ENCODE measurements at places on chromosomes 16 and 17.
A peak's percentile ranks its signal among the peaks of the same experiment; 100 is the strongest.

GRCh38 chr16:4077174-4077649, 39.0 kb downstream of the ADCY9 start:
- no peak for DNase-seq

DNA sequence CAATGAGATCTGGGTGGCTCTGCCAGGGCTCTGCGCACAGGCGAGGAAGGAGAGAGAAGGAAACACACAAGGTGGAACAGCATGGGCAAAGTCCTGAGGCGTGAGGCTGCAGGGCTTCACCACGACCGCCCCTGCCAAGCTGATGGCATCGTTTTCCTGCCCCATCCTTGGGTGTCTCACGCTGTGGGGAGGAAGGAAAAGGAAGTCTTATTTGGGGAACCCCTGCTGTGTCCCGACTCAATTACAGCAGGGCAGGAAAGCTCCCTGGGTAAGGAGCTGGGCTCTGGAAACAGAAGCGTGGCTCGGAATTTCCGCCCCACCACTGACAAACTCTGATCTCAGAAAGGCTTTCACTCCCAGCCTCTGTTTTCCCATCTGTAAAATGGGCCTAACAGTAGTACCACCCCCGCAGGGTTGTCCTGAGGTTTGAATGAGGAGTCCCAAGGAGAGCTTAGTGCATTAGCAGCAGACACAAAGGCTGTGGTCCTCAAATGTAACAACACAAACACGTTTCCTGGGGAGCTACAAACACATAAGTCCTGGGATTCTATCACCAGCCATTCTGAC, 3.2 kb upstream of the CDH5 start:
- DNase-seq = no peak

DNA sequence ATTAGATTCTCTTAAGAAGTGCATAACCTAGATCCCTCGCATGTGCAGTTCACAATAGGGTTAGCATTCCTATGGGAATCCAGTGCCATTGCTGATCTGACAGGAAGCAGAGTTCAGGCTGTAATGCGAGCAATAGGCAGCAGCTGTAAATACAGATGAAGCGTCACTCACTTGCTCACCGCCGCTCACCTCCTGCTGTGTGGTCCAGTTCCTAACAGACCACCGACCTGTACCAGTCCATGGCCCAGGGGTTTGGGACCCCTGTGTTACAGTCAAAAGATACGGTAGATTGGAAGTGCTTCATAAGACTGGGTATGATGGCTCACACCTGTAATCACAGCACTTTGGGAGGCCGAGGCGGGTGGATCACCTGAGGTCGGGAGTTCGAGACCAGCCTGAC, 2.8 kb downstream of the STAT5A start:
- no peak for DNase-seq

DNA sequence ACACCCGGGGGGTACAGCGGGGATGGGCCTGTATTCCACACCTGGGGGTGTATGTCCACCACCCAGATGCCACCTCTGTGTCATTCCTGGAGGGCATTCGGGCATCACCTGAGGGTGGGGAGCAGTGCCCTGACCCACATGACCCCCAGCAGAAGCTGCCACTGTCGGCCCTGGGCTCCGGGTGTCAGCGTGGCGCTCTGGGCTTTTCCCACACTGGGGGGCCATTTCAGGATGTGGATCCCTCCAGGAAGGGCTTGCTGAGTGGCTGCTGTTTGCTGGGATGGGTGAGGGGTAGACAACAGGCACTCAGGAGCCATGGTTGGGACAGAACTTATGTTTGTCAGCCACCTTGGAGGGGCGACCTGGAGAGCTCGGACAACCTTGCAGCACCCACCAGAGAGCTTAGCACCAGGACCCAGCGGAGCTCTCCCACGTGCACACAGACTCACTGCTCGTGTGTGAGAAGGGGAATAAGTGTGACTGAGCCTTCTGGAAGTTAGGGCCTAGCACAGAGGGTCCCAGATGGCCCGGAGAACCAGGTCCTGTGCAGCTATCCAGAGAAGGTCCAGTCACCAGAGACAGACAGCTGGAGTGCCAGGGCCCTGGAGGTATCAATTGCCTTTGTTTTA, 102.7 kb downstream of the METRNL start:
- DNase-seq = no peak

DNA sequence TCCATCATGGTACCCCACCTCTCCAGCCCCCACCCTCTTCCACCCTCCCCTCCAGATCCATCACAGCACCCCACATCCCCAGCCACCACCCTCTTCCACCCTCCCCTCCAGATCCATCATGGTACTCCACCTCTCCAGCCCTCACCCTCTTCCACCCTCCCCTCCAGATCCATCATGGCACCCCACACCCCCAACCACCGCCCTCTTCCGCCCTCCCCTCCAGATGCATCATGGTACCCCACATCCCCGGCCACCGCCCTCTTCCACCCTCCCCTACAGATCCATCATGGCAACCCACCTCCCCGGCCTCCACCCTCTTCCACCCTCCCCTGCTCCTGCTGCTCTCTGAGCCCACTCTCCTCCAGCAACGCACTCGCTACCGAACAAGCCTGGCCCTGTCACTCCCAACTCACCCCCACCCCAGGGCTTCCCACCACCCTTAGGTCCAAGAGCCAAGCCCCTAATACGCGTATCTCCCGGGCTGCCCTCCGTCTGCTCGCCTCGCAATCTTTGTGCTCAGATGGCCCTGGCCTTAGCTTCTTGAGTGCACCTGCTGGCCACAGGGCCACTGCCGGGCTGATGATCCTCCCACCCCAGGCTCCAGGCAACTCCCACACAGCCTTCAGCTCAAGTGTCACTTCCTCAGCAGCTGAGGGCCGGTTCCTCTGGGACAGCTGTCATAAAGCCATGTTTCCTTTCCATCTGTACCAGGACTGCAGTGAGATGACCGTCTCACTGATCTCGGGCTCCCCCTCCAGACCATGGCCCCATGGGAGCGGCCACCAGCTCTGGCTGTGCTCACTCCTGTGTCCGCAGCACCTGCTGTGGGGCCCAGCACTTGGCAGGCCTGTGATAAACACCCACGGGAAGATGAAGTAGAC, 25.5 kb downstream of the KDM8 start:
- DNase-seq = no peak

DNA sequence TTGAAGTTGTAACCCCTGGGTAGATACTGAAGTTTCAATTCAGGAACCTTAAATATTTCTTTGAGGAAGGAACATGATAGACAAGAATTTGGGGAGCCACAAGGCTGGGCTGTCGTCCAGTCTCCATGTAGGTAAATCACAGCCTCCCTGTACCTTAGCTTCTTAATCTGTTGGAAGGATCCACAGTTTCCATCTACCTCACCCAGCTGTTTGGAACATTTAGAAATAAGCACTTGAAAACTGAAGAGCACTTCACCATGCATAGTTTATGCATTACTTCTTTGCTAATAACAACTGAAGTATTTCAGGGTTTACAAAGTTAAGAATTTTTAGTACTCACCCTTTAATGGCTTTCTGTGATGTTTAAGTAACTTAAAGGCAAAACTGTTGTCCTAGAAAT, 17.2 kb downstream of the TXNDC11 start:
- peak; percentile 84 for DNase-seq

- no peak for DNase-seq
These were observed 50.8 kb downstream of the SOCS1 start for GRCh38 chr16:11205065-11205699.

GRCh38 chr17:1179818-1180742, at the start of gene ABR:
TSS of gene ABR (minus strand) at chr17:1179981. CDS start at chr17:1179727, 254 bp downstream.
- no peak for DNase-seq

GRCh38 chr17:60416368-60416925, 5.8 kb upstream of the CHCT1 start:
- DNase-seq = no peak

DNA sequence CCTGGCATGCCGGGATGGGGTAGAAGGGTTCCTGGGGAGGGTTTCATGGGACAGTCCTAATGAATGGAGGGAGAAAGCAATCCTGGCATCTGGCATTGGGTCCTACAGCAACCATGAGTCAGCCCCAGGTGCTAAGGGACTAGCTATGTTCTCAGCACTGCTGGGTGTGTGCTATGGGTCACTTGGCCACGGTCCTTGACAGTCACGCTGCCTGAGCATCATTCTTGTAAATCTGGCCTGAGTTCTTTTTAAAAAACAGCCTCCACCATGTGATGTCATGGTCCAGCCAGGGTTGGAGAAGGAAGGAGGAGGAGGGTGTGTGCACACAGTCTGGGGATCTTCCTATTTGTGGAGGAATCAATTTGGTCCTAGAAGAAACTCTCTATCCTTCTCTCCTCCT, 6.2 kb upstream of the RAMP2 start:
- DNase-seq = peak; percentile 59

- no peak for DNase-seq
These were observed 307.5 kb upstream of the DYNLRB2 start for GRCh38 chr16:80233097-80233835.

- no peak for DNase-seq
These were observed 14.2 kb downstream of the SLC47A2 start for GRCh38 chr17:19702217-19702641.

- DNase-seq = peak; percentile 76
These were observed 169.1 kb downstream of the XYLT1 start for GRCh38 chr16:17301593-17302135.

GRCh38 chr17:62916684-62917571, 49.1 kb upstream of the TANC2 start:
- no peak for DNase-seq

DNA sequence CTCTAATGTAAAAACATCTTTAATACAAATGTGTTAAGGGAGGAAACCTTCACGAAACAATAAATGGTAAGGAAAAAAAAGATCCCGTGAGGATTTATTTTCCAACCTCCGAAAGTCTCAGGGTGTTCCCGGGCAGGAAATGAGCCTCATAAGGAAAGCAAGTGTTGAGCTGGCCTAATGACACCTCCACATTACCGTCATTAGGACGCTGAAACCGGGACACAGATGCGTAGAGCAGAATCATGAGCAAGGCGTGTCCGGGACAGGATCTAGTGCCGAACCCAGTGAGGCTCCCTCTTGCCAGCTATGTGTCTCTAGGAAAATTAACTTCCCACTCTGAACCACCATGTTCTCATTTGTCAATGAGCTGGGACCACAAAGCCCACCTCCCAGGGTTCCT, 22.7 kb upstream of the CYTH1 start:
- no peak for DNase-seq

DNA sequence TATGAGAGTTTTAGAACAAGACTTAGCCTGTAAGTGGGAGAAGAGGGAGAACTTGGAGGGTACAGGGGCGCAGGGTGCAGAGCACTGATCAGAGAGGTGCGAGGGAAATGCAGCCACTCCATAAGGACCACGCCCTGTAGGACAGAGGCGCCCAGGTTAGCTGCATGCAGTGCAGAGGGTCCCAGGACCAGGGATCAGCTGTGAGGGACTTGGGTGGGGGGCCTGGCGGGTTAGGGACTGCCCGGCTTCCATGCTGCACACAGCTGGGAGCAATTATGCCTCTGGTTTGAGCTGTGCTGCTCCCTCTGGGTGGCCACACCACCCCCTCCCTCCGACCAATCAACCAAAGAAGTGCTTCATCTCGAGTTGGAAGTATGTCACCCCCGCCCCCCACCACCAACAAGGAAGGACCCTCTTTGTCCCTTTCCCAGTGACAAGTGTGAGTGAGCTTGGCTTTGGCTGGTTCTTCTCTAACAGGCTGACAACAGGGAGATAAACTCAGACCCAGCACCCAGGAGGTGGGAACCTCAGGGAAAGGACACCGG, 22.2 kb upstream of the CLEC18A start:
- DNase-seq = no peak

GRCh38 chr17:40178021-40178601, 841 bp downstream of the RAPGEFL1 start:
- DNase-seq = no peak

- DNase-seq = no peak
These were observed 10.2 kb downstream of the ATP2C2 start for GRCh38 chr16:84378567-84378966.

DNA sequence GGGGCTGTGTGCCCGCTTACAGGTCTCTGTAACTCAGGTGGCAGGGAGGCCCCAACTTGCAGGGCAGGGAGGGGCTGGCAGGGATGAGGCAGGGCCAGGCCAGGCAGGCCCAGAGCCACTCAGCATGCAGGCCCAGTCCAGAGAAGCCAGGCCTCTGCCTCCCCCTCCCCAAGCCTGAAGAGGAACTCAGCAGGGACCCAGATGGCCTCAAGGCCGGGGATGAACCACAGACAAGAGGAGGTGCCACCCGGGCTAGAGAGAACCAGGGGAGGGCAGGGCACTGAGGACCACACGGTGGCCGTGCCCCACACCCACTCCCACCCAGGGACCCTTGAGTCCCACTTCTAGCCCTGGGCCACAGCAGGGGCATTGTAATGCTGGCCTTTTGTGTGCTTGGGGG, 29.8 kb upstream of the EIF1 start:
- DNase-seq = no peak

GRCh38 chr17:58215685-58216084, 3.4 kb downstream of the MKS1 start:
- DNase-seq = no peak

- no peak for DNase-seq
These were observed 41.1 kb upstream of the CDH13 start for GRCh38 chr16:82585675-82586074.

DNA sequence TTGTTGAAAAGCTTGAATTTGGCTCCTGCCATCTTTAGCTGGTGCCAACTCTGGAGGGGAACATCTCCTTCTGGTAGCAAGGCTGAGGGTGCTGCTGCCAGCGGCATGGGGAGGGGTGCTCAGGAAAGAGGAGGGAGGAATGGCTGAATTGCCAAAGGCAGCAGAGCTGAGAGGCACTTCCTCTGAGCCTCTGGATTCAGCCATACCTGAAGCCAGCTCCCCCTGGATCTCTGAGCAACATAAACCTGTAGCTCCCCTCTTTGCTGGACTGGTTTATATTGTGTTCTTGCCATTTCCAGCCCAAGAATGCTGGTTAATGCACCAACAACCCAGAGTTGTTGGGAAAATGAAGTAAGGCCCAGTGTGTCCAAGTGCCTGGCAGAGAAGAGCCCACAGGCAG, 7.4 kb downstream of the MEFV start:
- no peak for DNase-seq

- DNase-seq = no peak
These were observed 964.4 kb upstream of the GOT2 start for GRCh38 chr16:59698346-59699020.

DNA sequence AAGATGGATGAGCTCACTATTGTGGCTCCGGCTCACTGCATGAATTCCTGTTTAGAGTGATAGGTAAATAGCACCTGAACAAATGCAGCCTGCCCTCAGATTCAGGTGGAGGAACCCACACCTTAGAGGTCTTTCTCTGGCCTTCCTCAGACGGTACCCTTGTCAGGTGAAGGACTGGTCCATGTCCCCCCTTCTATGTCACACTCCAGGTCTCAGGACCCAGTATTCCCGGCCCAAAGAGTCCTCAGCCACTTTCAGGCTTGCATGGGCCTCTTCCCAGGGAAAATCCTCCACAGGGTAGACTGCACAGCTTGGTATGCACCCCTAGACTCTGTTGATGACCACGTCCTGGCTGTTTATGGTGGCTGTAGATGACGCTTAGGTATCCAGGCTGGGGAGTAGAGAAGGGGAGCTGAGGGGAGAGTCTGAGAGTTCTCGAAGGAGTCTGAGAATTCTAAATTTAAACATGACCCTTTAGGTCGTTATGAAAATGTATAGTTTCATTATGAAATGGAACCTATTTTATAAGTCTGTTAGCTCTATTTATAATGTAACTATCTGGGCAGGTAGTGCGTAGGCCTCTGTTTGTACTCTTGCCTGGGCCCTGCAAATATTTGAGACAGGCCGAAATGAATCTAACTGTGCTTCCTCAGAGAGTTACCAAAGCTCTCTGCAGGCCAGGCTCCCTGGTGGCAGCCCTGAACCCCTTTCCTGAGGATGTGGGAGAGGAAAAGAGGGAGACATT, 32.5 kb upstream of the CCR7 start:
- no peak for DNase-seq

- DNase-seq = no peak
These were observed 44.0 kb downstream of the PRAC1 start for GRCh38 chr17:48678141-48678971.

GRCh38 chr16:1908983-1909382, 9.2 kb downstream of the HS3ST6 start:
- DNase-seq = no peak

All from DMS79 (cell line).